CD8-positive, alpha-beta T cell (primary cell): ENCODE measurements at places on chromosomes 16 and 17.

- no peak for DNase-seq
Measured at GRCh38 chr17:6011206-6011605, 59.0 kb upstream of the WSCD1 start.

DNA sequence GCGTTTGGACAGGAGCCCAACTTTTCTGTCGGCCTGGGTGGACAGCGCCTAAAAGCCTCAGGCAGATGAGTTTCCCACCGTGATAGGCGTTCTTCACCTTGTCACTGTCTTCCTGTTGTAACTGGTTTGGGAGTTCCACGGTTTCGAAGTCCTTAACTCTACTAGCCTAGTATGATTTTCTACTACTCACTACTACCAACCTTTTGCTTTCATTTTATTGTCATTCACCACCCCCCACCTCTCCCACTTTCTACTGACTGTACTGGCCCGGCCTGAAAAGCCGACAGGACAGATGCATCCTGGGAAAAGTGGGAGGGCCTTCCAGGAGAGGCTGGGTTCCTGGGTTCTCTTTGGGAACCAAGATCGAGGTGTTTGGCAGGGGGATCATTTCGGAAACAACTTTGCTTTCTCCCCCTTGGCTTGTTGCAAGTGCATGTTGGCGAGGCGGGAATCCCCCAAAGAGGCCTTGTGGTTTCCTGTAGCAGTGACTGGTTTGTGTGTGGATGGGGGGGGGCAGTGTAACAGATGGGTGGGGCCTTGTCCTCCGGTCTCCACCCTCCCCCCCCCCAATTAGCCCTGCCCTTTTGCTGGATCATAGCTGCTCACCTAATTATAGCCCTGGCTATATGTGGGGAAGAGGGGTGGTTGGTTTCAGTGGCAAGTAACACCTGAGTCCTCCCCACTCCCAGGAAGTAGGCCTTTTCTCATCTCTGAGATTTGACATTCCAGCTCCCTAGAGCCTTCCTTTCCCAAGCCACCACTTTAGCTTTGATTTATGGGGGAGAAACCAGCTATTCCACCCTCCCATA is 1.4 kb downstream of the EIF5A start:
- DNase-seq: peak; percentile 87

- DNase-seq: peak; percentile 72
Measured at GRCh38 chr16:66604376-66605176, at the start of gene CMTM3. TSS of gene CMTM3 (plus strand) at chr16:66604704. CDS start at chr16:66604806, 102 bp downstream.

GRCh38 chr16:63625126-63625525 is 1496.7 kb downstream of the CDH11 start:
- no peak for DNase-seq

GRCh38 chr17:13306310-13306962 is 288.6 kb upstream of the ELAC2 start:
- no peak for DNase-seq

GRCh38 chr17:47864791-47865216 is 13.8 kb upstream of the SP6 start:
- DNase-seq: no peak
